ENCODE measurements at places on chromosomes 16 and 17. TPM values are rescaled to one million over a fixed set of nuclear protein-coding genes. Genes with fewer than 3 reads are reported as not detected.
A peak's percentile ranks its signal among the peaks of the same experiment; 100 is the strongest.

CCL7 gene
- not detected for polyA plus RNA-seq

RHOT2 gene
- 37.9 TPM for polyA plus RNA-seq

KRT40 gene
- polyA plus RNA-seq: not detected

NUPR1 gene
- polyA plus RNA-seq: 305 TPM

ALOX15 gene
- polyA plus RNA-seq: not detected

PIRT gene
- polyA plus RNA-seq: 0.10 TPM

HLF gene
- 9.7 TPM for polyA plus RNA-seq

KCNAB3 gene
- 4.2 TPM for polyA plus RNA-seq

- DNase-seq: peak; percentile 65
Observed at GRCh38 chr17:39926588-39927100, 757 bp downstream of the ORMDL3 start.

GRCh38 chr16:78909226-78909625 lies 691.3 kb downstream of the MAF start:
- no peak for DNase-seq

DNA sequence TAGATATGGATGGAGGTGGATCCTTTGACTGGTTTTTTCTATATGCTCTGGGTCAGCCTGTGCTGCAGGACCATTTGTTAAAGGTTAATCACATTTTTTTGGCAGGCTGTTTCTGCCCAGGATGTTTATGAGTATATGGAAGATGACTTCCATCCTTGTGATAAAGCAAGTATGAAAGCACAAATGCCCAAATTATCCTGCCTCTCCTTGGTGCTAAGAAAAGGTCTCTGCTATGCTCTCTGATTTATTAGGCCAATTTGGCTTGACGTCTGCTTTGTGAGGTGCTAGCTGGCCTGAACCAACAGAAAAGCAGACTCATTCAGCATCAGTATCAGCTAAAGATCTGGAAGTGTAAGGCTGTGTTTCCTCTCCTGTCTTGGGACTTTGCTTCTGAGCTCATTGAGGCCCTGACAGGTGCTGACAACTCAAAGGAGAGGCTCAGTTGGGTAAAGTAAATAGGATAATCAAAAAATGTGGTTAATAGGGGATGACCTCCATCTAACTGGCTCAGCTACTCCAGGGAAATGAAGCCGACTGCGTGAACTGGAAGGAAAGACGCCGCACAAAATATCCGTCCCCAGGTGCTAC lies 15.2 kb downstream of the ANKRD40 start:
- DNase-seq: no peak

DNA sequence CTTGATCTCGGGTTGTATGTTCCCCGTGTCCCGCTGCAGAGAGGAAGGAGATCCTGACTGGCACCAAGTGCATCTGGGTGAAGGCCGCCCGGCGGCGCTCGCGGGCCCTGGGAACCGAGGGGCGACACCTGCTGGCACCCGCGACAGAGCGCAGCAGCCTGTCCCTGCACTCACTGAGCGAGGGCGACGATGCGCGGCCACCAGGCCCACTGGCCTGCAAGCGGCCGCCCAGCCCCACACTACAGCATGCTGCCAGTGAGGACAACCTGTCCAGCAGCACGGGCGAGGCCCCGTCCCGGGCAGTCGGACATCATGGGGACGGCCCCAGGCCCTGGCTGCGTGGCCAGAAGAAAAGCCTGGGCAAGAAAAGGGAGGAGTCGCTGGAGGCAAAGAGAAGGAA lies 7.5 kb downstream of the BTBD17 start:
- no peak for DNase-seq

GRCh38 chr17:64984851-64985521 lies 65.7 kb upstream of the LRRC37A3 start:
- peak; percentile 74 for DNase-seq

DNA sequence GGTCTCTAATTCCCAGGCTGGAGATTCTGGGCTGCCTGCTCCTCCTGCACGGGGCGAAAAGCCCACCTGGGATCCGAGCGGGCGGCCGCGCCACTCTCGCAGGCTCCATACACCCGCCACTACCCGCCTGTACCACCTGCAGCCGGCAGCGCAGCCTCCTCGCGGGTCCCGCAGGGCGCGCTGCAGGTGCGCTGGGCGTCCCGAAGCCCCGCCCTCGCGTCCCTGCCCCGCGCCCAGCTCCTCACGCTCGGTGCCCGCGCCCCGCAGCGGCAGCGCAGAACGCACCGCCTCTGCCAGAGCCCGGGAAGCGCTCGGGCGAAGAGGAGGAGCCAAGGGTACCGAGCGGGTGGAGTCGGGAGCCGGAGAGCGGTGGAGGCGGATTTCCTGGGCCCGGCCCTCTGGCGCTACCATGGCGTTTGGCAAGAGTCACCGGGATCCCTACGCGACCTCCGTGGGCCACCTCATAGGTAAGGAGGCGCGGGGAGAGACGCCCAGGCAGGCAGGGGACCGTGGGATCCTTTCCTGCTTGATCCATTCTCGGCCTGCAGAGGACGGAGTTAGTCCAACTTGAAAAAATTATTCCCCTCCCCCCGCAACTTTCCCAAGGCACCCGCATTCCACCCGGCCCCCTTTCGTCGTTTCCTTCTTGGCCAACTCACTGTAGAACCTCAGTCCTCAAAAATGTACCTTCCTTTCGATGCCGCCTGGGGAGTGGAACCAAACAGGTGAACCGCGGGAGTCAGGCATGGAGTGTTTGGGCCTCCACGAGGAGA lies at the start of gene TOM1L1:
Gene TOM1L1, plus strand, starts transcription at position 396 of the 773 bp plus-strand sequence. Its CDS starts 14 bp downstream, at position 410.
- peak; percentile 86 for DNase-seq

DNA sequence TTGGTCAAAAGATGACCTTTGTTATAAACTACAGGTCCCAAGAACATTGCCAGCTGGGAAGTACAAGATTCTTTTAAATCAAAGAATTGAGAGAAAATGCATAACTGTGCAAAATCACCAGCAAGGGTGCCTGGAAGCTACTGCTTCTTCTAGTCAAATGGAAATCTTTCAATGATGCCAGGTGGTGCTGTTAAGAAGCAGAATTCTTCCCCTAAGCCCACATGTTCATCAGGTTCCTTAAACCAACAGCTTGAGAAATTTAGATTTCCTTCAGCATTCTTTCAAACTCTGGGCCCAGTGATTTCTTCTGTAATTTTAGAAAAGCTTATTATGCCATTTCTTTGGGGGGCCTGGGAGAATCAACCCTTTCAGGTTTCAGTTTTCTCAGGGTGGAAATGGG lies 207.8 kb upstream of the WSCD1 start:
- no peak for DNase-seq

GRCh38 chr17:37064206-37064605 lies 115.5 kb downstream of the AATF start:
- DNase-seq: no peak

DNA sequence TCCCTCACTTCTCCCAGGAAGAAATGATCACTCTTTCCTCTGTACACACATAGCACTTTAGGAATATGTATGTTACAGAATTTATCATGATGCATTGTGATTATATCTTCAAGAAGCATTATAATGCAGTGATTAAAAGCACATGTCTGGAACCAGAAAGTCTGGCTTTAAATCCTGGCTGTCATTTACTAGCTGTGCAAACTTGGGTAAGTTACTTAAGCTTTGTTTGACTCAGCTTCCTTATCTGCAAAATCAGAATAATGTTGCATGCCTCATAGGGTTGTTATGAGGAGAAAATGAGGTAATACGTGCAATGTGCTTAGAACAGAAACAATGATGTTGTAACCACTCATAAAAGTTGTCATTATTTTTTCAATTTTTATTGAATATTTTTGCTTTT lies 156.3 kb upstream of the ZKSCAN2 start:
- no peak for DNase-seq

DNA sequence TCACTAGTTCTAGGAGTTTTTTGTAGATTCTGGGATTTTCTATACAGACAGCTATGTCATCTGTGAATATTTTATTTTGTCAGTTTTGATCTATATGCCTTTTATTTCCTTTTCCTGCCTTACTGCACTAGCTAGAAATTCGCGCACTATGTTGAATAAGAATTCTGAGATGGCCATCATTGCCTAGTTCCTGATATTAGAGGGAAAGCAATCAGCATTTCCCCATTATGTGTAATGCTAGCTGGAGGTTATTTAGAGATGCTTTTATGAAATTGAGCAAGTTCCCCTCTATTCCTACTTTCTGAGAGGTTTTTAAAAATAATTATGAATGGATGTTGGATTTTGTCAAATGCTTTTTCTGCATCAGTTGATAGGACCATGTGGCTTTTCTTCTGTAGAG lies 23.8 kb downstream of the MPRIP start:
- DNase-seq: no peak

All from adrenal gland (tissue), 19 donors.